ENCODE measurements at places on chromosomes 13 and 19.

DNA sequence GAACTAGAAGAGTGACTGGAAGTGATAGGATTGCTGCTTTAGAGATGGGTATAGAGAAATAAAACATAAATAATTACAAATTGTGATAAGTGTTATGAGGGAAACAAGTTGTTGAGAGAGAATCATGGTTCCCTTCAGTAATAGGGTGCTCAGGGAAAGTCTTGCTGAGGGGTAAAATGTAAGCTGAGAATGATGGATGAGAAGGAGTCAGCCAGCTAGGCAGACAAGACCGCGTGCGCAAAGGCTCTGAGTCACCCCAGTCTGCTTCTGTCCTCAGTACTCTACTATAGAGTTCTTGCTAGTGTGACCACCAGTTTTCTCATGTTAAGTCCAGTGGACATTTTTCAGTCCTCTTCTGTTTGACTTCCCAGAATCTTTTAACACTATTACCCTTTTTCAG, 39.5 kb downstream of the PCCA start:
- no peak for DNase-seq

DNA sequence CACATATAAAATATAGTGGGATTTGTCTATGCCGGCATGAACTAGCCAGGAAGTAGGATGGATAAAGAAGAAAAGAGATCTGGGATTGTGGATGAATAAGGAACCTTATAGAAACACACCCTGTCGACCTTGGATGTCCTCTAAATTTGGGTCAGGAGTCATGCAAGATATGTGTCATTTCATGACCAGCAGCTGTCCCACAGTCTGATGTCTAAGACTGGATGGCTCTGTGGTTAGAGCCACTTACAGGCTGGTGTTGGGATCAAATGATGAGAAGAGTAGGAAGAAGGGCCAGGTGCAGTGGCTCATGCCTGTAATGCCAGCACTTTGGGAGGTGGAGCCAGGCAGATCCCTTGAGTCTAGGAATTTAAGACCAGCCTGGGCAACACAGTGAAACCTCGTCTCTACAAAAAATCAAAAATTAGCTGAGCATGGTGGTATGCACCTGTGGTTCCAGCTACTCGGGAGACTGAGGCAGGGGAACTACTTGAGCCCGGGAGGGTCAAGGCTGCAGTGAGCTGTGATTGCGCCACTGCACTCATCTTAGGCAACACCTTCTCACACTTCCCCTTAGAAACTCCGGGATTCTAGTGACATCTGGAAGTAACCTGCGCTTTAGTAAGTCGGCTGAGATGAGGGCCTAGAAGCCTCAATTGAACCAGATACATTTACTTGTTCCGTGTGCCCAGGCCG, 30.8 kb downstream of the TMED1 start:
- DNase-seq, result no peak

DNA sequence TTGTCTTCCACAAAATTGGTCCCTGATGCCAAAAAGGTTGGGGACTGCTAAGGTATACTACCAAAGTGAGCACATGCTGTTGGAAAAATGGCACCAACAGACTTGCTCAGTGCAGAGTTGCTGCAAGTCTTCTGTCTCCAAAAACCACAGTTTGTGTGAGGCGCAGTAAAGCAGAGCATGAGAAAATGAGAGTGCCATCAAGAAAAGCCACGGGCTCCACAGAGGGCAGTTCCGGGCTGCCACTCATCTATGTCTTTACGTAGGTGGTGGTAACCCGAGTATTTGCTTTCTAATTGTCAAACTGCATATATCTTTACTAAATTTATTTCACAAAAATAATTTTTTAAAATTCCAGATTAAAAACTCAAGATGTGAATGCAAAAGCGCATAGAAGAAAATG, 123.8 kb downstream of the RNF17 start:
- no peak for DNase-seq

DNA sequence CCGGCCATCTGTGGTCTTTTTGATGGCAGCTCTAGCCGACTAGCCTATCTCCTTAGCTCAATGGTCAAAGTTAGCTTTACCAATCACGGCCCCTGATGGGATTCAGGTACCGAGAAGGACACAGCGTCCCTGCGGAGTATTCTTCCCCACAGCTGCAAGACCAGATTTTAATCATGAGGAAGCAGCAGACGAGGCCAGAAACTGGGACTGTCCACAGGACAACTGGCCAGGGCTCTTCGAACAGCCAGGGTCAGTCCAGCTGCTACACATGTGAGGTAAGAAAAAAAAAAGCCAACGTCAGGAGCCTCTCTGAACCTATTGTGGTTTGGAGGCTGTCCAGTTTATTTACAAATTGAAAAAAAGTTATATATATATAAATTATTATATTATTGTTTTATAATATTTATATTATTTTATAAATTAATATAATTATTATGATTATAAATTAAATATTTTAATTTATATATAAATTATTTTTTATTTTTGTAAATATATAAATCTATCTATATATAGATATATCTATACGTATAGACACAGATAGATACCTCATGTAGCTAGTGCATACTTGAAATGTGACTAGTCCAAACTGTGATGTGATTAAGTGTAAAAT, 10.8 kb downstream of the RINL start:
- no peak for DNase-seq

DNA sequence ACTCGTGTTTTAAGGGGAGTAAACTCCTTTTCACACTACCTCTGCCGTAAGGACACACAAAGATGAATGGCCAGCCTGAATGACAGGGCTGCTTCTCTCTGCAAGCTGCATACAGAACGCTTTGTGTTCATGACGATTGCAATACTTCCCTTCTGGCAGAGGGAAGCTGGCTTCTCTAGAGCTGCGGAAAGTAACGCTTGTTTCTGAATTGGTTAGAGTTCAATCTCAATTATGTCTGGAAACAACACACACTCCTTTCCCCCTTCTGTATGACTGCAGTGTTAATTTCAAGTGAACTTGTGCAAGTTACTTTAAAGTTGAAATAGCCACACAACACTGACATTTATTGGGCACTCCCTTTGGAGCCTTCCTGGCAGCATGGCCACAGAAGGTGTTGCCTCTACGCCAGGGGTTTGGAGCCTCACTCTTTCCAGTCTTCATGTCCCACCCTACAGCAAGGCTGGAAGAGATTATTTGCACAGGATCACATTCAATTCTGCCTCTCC, 242.6 kb downstream of the NDFIP2 start:
- no peak for DNase-seq

GRCh38 chr13:94662274-94662945, 49.9 kb downstream of the SOX21 start:
- DNase-seq, result no peak

DNA sequence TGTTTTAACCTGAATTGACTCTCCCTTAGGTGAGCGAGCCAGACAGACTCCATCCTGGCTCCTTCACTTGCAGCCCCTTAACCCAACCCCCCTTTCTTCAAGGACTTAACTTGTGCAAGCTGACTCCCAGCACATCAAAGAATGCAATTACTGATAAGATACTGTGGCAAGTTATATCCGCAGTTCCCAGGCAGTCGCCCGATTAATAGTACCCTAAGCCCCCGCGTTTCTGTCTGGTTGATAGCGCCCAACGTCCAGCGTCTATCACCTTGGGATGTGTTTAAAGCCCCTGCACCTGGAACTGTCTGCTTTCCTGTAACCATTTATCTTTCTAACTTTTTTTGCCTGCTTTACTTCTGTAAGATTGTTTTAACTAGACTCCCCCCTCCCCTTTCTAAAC, 6.2 kb downstream of the HSD17B14 start:
- DNase-seq, result no peak

DNA sequence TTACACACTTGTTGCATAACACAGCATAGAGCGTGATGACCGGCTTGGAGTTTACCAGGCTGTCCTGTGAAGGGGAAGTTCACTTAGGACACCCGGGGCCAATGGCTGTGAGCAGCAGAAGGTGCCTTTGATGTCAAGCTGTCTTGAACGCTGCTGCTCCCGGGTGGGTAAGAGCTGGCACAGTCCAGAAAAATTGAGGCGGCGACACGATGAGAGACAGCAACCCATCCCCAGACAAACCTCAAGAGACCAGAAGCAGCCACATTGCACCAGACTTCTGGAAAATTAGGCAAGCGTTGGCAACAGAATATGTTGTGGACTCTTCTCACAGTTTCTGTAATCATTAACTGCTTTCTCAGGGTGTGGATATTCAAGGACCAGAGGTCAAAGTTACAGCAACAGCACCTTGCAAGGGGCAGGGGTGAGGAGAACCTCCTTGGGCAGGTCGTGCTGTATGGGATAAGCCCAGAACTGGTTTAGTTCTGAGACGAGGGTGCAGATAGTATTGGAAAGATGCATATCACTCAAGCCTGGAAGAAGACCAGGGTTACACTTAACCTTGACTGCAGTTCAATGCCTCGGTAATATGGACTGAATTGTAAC, 10.1 kb downstream of the NFILZ start:
- DNase-seq, result no peak

GRCh38 chr19:41588497-41589209, 12.7 kb downstream of the CEACAM21 start:
- no peak for DNase-seq

GRCh38 chr19:45526971-45527370, 19.7 kb downstream of the VASP start:
- DNase-seq, result no peak

DNA sequence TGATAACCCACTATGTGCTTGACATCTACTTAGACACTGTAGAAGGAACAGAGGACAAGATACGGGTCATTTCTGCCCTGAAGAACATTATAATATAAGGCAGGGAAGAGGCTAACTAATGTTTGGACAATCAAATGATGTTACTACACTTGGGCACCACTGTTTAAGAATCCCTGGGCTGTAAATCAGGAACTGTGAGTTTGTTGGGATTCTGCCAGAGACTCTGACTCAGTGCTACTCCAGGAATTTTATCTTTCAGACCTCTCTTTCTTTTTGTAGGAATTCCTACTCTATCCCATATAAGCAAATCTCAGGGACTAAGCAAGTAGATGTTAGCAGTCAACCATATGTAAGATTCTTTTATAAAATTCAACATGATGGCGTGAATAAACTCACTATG, 3.1 kb upstream of the ZNF471 start:
- DNase-seq, result no peak

GRCh38 chr19:16262618-16263017, 62.0 kb upstream of the KLF2 start:
- no peak for DNase-seq

- DNase-seq, result no peak
Measured at GRCh38 chr19:28606269-28607032, 606.5 kb downstream of the UQCRFS1 start.

Measured in stimulated activated CD4-positive, alpha-beta T cell treated with anti-CD3 and anti-CD28 coated beads, Interleukin-1b, Interleukin-23, amount 100 ng/mL, for 1 hour (primary cell).